ENCODE measurements at places on chromosomes 13 and 19.
A peak's percentile ranks its signal among the peaks of the same experiment; 100 is the strongest.

GRCh38 chr19:1503089-1503924 lies 9.5 kb downstream of the ADAMTSL5 start:
- DNase-seq: peak; percentile 38

- peak; percentile 94 for DNase-seq
These were observed 11.4 kb downstream of the ZNF331 start for GRCh38 chr19:53549340-53549739.

DNA sequence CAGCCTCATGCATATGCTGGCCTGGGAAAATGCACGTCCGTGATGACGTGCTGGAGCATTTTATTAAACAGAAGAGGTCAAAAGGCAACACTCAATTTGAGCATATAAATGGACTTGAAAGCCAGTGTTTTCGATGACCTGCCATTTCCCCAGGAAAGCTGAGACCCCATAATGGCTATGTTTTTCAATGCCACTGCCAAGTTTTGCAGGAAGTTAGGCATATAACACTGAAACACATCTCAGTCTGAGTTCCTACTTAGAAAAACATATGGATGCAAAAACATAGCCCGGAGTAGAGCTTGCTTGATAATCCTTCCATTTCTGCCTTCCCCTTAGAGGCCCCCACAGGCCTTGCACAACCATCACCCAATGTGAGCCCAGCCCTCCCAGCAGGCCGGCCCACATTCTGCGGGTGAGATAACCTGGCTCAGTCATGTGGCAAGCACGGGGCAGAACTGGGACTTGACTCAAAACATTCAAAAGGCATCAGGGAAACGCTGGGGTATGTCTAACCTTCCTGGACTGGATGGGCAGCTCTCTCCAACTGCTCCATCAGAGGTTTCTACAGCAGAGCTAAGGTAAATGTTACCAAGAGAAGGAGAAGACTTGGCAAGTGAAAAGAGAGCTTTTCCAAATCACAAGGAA lies 24.9 kb downstream of the EPS15L1 start:
- DNase-seq: peak; percentile 97

DNA sequence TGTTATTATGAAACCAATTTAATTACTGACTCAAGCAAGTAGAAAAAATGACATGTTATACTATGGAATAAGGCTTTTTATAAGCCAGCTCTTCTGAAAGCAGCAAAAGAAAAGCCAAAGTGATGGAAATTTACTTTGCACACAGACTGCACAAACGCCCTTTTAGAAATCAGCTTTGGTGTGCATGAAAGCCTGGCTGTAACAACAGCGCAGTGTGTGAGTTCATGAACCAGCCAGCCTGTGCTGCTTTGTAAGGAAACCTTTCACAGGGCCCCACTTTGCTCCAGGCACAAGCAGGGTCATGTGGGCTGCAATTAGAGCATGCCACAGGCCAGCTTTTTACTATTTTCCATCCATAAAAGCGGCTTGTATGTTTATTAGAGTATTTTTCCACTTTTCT lies 13.6 kb upstream of the IFT88 start:
- DNase-seq: peak; percentile 19

- DNase-seq: no peak
These were observed 50.5 kb downstream of the KCNRG start for GRCh38 chr13:50065712-50066111.

- DNase-seq: no peak
These were observed 7.9 kb upstream of the PEAK3 start for GRCh38 chr19:2289714-2290435.

- DNase-seq: no peak
These were observed 14.5 kb upstream of the CERS4 start for GRCh38 chr19:8194528-8195267.

GRCh38 chr19:39916236-39916635 lies 18.2 kb downstream of the FCGBP start:
- no peak for DNase-seq

- DNase-seq: no peak
These were observed 610.7 kb downstream of the SLITRK5 start for GRCh38 chr13:88281841-88282240.

DNA sequence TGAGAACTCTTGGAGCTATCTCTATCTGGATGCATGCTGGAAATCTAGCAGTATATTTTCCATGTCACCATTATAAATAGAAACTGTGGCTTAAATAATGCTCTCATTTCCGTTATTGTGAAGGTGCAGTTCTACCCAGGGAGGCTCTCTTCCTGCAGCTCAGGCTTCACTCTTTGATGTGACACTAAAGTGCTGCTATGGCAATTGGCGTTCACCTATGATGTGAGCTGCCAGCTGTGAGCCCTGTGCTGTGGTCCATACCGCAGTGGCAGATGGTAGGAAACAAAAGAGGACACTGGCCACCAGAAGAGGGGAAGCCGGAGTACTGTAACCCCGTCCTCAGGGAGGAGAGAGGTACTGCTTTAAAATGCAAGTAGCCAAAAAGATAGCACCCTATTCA lies 40.6 kb upstream of the ZNF681 start:
- no peak for DNase-seq

- no peak for DNase-seq
These were observed 7.6 kb upstream of the DCT start for GRCh38 chr13:94487043-94487442.

DNA sequence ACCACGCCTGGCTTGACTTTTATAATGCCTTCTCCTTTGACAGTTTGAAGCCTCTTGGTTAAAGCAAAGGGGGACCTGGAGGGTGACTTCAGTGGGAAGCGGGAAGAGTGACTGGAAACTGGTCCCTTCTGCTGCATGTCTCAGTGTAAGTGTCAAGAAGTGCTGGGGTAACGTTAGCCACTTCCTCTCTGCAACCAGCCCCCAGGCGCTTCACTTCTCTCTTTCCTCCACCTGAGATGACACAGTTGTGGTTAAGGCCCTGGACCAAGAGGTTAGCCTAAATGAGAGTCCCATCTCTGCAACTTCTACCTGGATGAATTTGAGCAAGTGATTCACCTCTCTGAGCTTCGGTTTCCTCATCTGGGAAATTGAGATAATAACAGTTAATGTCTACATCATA lies 16.3 kb downstream of the LEUTX start:
- DNase-seq: no peak

DNA sequence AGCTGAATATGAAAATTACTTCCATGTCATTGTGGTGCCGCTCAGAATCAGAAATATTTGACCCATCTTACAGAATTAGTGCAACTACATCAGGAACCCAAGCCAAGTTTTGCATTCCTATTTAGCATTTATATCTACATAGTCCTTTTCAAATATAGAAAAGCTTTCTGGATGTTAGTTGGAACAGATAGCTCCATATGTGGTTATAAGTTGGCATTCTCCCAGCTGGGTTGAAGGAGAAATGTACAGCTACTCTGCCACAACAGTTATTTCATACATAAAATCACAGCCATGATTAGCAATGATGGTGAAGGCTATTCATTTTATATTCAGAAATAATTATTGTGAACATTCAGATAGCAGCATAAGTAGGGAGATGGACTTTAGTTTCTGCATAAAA lies 28.2 kb downstream of the HPN start:
- DNase-seq: no peak

GRCh38 chr19:10712045-10712444 lies 5.8 kb upstream of the DNM2 start:
- no peak for DNase-seq

GRCh38 chr13:73146707-73147106 lies 87.9 kb downstream of the KLF5 start:
- peak; percentile 85 for DNase-seq

GRCh38 chr13:31122143-31122542 lies 39.6 kb downstream of the HSPH1 start:
- DNase-seq: no peak

GRCh38 chr19:41905273-41906002 lies 22.5 kb downstream of the ARHGEF1 start:
- no peak for DNase-seq

- no peak for DNase-seq
These were observed 24.7 kb upstream of the USPL1 start for GRCh38 chr13:30593001-30593400.

GRCh38 chr13:22717036-22717435 lies 463.7 kb upstream of the SGCG start:
- no peak for DNase-seq

- peak; percentile 79 for DNase-seq
These were observed 80.4 kb downstream of the LRCH1 start for GRCh38 chr13:46633416-46633815.

- DNase-seq: no peak
These were observed 21.5 kb upstream of the SERPINE3 start for GRCh38 chr13:51318015-51318414.

DNA sequence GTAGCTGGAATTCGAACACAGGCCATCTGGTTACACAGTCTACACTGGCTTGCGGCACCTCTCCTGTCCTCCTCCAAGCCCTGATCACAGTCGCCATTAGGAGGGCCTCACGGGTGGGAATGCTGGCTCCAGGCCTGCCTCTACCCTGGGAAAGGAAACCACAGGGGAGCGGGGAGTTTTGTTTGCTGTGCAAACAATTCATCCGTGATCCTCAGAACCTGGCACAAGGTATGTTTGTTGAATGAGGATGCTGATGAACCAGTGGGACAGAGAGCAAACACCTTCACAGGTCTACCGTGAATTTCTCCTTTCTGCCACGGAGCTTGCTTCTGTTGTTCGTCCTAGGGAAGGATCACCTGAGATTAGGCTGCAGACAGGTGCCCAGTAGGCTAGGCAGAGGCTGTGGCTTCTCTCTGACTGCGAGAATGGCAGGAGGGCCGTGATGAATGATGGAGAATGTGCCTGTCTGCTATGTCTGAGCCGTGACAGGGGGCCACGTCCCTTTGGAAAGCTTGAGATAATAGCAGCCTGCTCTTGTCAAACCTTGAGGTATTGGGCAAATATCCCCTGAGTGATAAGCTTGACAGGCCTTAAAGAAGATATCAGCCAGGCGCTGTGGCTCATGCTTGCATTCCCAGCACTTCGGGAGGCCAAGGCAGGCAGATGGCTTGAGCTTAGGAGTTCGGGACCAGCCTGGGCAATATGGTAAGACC lies 36.7 kb downstream of the PIN1 start:
- no peak for DNase-seq

DNA sequence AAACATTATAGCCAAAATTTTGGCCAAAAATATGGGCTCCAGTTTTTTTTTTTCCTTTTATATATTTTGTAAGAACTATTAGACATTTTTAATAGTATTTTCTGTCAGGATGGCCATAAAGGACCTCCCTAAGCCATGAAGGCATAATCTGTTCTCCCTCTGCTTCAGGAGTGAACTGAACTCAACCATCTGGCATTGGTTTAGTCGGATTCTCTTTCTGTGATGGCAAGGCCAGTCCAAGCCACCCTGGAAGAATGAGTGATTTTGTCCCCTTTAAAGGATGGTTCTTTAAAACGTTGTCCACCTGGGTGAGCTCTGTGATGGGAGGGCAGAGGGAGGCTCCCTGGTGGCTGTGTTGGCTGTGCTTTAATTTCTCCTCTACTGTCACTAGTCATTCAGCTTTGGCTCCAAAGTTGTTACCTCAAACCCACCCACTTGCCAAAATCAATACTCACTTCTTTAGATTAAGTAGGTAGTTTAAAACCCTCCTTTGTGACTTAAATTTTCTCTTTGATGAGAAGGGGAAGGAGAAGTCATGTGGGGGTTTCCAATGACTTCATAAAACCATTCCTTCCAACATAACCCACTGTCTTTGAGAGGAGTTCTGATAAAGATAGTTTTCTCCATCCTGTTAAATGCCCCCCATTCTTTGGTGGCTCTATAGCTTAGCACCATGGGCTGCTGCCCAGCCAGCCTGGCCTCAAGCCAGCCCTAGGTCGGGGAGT lies 4.4 kb downstream of the TNFRSF19 start:
- no peak for DNase-seq

GRCh38 chr13:83876546-83876945 lies 5.7 kb downstream of the SLITRK1 start:
- DNase-seq: no peak

- DNase-seq: peak; percentile 61
These were observed 811 bp downstream of the ARMC6 start for GRCh38 chr19:19034204-19034624.

- no peak for DNase-seq
These were observed 39.3 kb downstream of the C13orf46 start for GRCh38 chr13:113934576-113934975.

- no peak for DNase-seq
These were observed 32.7 kb downstream of the FBN3 start for GRCh38 chr19:8116437-8117293.

- DNase-seq: peak; percentile 75
These were observed at the start of gene FGF9 for GRCh38 chr13:21670883-21671619. Gene FGF9, plus strand, starts transcription at chr13:21671073. Its CDS starts 840 bp downstream, at chr13:21671913.

DNA sequence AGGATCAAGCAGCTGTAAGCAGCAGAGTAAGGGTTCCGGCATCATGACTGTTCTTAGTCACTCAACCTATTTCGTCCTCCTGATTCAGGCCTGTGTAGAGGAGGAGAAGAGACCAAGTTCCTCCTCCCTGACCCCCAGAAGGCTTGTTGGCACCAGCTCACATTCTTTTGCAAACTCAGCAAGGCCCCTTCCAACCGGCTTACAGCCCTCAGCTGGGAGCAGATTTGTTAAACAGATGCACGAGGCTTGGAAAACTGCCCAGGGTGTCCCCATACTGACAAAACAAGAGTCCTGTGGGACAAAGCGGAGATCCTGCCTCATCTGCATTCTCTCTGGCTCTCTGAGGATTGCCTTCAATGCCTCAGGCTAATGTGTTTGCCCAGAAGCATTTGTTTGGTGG lies 113.2 kb upstream of the SOX21 start:
- DNase-seq: peak; percentile 1

DNA sequence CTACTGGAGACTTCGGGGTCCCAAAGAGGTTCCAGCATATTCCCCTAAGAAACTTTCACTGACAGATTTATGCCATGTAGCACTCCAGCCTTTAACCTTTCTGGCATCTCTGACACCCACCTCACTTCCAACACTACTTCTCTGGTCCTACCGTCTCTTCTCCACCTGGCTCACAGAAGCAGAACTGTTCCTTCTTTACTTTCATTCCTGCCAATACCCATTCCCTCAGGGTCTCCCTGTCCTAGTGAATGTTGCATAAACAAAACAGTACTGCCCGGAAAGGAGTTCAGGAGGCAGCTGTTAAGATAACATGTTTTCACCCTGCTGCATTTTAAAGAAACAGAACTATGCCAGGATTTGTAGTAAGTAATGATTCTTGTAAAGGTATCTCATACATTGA lies 136.0 kb upstream of the MIR17HG start:
- no peak for DNase-seq

DNA sequence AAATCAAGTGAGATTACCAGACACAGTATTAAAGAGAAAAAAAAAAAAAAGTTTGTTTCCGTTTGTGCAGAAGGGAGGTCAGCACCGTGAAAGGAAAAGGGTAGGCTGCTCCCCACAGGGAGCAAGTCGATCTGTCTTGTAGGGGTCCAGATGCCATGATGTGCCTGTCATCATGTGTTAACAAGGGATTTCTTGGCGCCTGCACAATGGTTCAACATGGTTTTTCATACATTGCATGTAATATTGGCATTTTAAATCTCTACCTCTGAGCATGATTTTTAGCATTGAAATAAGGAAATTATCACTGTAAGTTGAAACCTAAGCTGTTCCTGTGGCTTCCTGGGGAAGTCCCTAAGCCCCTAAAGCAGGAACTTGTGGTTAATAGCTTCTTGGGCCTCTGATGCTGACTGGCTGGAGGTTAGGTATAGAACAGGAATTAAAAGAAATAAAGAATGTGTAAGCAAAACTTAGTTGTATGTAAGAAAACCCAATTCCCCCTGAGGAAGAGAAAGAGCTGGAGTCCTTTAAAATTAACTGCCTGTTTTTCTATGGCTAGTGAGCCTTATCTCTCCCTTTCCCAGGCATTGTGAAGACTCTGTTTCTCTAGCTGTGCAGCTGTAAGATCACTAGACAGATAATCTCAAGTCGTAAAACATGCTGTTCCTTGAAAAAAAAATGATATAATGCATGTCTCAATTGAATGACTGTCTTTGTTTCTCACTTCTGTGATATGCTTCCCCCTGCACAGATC lies 7.4 kb upstream of the FCGBP start:
- DNase-seq: no peak
